Keratinocyte (primary cell): ENCODE measurements at places on chromosomes 6 and 20.
A peak's percentile ranks its signal among the peaks of the same experiment; 100 is the strongest.

DNA sequence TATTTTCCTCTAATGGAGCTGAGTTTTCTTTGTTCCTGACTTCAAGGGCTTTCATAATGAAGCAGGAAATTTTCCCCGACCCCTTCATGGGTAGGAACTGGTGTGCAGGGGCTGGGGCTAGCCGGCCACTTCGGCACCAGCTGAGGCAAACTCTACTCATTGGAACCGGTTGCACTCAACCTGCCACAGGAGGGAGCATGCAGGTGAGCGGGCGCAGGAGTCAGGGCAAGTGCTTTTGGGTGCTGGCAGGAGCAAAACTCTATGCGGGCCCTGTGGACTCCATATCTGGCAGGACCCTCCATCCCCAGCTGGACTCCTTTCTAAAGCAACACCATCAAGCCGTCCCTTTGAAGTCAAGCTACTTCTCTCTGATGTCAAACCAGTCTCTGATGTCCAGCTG is 244.2 kb downstream of the EPM2A start:
- DNase-seq, result no peak
- no peak overlapping the region for H3K27ac ChIP-seq
- H3K36me3 ChIP-seq, result no peaks in the 10 kb centered on the region
- H3K4me1 ChIP-seq, result no peaks in the 10 kb centered on the region
- no peak overlapping the region for H3K4me3 ChIP-seq
- no peaks in the 10 kb centered on the region for H3K27me3 ChIP-seq

DNA sequence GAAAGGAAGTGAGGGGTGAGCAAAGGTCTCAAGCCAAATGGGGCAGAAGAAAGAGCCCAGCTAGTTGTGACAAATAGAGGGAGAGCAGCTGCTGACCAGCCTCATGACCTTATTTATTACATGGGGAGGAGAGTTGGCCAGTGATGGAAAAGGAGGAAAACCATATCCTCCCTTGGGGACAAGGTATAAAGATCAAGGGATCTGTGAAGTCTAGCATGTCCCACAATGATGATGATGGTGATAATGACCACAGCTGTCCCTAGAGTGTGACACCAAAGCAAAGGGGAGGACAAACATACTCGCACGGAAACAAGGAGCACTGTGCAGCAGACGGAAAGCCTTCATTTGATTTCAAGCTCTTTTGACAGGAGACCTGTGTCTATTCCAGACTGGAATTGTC is 190.4 kb upstream of the MCHR2 start:
- H3K36me3 ChIP-seq, result no peaks in the 10 kb centered on the region
- no peak overlapping the region for H3K27ac ChIP-seq
- peaks cover 3% of the 10 kb centered on the region for H3K27me3 ChIP-seq
- H3K4me1 ChIP-seq, result no peaks in the 10 kb centered on the region

DNA sequence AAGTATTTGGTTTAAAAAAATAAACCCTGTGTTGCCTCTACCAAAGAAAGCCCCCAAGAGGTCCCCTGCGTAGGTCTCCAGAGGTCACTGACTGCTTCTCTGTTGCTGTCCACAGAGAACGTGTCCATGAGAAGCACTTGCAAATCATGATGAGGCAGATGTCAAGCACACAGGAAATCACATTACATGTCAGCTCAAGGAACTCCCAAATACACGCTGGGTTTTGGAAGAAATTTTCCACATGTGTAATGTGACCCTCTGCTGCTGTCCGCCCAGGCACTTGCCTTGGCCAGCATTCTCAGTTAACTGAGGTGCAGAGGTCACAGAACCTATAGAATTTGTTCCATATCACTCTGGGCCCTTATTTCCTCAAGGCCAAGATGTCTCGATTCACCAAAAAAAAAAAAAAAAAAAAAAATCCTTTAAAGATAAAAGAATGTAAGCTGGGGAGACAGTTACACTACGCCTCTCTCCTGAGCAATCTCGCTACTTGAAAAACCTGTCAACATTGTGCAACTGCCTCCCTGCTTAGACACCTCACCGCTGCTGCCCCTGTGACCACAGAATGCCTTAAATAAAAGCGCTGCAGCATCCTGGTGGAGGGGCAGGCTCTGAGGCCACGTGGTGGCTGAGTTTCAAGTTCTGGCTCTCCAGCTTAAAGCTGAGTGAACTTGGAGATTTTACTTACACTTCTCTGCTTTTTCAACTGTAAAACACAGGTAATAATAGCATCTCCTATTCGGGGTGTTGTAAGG is 42.3 kb downstream of the SLC22A23 start:
- no peak overlapping the region for H3K27ac ChIP-seq
- H3K36me3 ChIP-seq, result no peaks in the 10 kb centered on the region
- H3K4me3 ChIP-seq, result no peak overlapping the region

DNA sequence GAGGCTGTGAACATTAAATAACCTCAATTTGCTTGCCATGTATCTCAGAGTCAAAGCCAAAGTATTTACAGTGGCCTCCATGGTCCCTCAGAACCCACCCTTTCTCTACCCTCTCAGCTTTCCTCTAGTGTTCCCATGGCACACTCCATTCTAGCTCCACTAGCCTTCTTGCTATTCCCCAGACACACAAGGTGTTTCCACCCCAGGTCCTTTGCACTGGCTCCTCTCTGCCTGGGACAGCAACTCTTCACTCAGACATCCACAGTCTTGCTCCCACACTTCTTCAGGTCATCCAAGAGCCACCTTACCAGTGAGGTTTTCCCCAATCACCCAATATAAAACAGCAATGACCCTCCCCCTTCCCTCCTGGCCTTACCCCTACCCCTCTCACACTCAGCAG is 56.5 kb upstream of the PLEKHG1 start:
- H3K36me3 ChIP-seq, result no peaks in the 10 kb centered on the region
- H3K4me3 ChIP-seq, result no peak overlapping the region
- H3K27me3 ChIP-seq, result peaks cover 38% of the 10 kb centered on the region
- no peaks in the 10 kb centered on the region for H3K4me1 ChIP-seq
- no peak overlapping the region for H3K27ac ChIP-seq
- no peak for DNase-seq

- no peak overlapping the region for H3K4me3 ChIP-seq
- no peaks in the 10 kb centered on the region for H3K36me3 ChIP-seq
- H3K27me3 ChIP-seq, result peaks cover 6% of the 10 kb centered on the region
- H3K27ac ChIP-seq, result no peak overlapping the region
- DNase-seq, result peak; percentile 33
These were observed 31.4 kb downstream of the COL11A2 start for GRCh38 chr6:33160728-33161344.

- H3K4me1 ChIP-seq, result peaks cover 9% of the 10 kb centered on the region
- H3K36me3 ChIP-seq, result no peaks in the 10 kb centered on the region
- no peaks in the 10 kb centered on the region for H3K27me3 ChIP-seq
- no peak overlapping the region for H3K4me3 ChIP-seq
These were observed 1249.0 kb upstream of the CITED2 start for GRCh38 chr6:140623498-140623897.

DNA sequence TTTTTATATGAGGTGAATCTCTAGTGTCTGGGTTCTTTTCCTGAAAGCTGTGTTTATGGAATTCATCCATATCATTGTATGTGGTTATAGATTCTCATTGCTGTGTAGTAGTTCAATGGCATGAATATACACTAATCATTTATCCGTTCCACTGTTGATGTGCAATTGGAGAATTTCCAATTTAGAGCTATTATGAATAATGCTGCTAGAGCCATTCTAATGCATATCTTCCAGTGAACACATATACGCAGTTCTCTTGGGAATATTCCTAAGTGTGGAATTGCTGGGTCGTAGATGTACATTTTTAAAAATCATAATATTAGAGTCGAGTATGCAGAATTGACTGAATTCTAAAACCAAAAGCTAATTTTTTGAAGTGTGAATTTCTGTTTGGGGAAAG is 327.5 kb upstream of the JAG1 start:
- H3K27me3 ChIP-seq, result no peaks in the 10 kb centered on the region
- H3K4me1 ChIP-seq, result peaks cover 34% of the 10 kb centered on the region
- DNase-seq, result no peak
- H3K36me3 ChIP-seq, result no peaks in the 10 kb centered on the region
- peak overlapping the region; percentile 89 for H3K27ac ChIP-seq

DNA sequence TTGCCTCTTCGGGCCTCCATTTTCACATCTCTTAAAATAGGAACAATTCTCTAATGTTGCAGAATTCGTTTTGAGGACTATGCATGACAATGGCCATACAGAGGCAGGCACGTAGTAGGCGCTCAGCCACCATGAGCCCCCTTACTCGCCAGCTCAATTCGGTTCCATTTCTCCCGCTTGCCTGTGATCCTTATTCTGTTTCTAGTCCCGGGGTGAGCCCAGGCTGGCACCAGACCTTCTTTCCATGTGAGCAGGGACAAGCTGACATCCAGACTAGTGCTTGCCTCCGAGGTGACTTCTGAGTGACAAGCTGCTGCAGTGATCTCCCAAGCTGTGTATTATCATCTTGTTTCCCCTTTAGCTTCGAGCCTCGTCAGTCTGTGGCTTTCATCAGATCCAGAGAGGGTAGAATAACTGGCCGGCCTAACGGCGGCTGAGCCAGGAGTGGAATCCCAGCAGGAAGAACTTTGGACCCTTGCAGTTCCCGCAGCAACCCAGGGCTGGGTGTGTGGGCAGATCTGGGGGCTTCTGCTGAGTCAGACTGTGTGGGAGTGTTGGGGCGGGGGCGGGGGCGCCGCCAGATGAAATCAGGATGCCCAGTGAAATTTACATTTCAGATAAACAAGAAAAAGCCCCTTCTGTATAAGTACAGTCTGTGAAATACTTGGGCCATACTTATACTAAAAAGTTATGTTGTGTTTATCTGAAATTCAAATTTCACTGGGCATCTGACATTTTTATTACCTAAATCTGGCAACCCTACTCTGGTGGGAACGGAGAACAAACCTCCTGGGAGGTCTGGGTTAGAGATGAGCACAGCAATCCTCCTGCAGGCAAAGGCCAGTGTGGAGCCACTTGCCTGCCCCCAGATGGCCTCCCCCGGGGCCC is 10.9 kb downstream of the BANF2 start:
- H3K27ac ChIP-seq, result no peak overlapping the region
- no peak overlapping the region for H3K4me3 ChIP-seq
- H3K27me3 ChIP-seq, result no peaks in the 10 kb centered on the region
- no peak for DNase-seq

DNA sequence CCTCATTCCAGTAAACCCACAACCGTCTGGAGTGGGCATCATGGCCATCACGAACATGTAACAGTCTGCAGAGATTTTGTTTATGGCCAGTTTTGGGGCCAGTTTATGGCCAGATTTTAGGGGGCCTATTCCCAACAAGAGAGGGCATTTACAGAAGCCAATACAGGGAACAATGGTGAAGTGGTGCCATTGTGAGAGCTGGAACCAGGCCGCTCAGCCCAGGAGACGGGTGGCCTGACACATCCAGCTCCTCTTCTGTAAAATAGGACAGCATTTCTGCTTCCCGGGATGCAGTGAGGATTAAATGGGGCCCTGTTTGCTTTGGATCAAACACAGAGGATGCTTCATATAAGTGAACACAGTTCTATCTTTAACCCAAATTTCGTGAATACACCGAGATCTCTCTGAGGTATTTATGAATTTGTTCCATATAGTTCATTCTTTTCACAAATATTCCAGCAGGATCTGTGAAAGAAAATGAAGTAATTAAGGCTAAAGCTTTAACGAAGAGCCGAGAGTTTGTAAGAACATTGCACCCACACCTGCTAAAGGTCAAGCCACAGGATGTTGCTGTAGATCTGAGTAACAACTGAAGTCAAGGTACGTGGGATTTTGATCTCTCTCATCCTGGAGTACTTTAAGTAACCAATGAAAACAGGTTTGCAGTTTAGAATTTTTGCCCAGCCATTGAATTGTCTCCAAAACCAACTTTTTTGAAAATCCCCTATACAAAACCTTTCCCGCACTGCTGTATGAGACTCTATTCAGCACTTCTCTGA is 14.5 kb upstream of the SIRPG start:
- H3K4me3 ChIP-seq, result no peak overlapping the region
- H3K4me1 ChIP-seq, result no peaks in the 10 kb centered on the region
- DNase-seq, result no peak
- H3K27me3 ChIP-seq, result peaks cover 11% of the 10 kb centered on the region
- no peaks in the 10 kb centered on the region for H3K36me3 ChIP-seq

GRCh38 chr6:31899215-31899614 is 1.7 kb upstream of the EHMT2 start:
- H3K27ac ChIP-seq, result no peak overlapping the region
- H3K27me3 ChIP-seq, result no peaks in the 10 kb centered on the region
- H3K36me3 ChIP-seq, result peaks cover 5% of the 10 kb centered on the region
- peaks cover 13% of the 10 kb centered on the region for H3K4me1 ChIP-seq
- no peak overlapping the region for H3K4me3 ChIP-seq

DNA sequence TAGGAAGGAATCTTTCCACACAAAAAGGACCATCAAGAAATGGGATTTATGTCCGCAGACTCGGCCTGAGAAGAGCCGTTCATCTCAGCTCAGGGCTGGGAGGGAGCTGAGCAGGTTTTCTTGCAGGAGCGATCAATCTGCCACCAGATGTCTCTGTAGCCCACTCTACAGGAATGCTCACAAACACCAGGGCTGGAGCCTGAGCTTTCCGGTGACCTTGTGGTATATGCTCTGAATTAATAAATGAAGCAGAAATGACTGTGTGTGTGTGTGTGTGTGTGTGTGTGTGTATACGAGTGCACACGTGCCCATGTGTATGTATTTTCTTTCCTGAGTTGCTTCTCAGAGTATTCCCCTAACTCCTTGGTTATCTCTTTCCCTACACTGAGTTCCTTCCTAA is 12.0 kb downstream of the CD83 start:
- H3K27me3 ChIP-seq, result no peaks in the 10 kb centered on the region
- no peak overlapping the region for H3K4me3 ChIP-seq
- no peak overlapping the region for H3K27ac ChIP-seq
- H3K36me3 ChIP-seq, result no peaks in the 10 kb centered on the region
- H3K4me1 ChIP-seq, result peaks cover 9% of the 10 kb centered on the region

- DNase-seq, result no peak
- H3K27ac ChIP-seq, result no peak overlapping the region
- H3K27me3 ChIP-seq, result peaks cover 40% of the 10 kb centered on the region
- no peaks in the 10 kb centered on the region for H3K36me3 ChIP-seq
- peaks cover 11% of the 10 kb centered on the region for H3K4me1 ChIP-seq
These were observed 1.8 kb downstream of the LZTS3 start for GRCh38 chr20:3171391-3172125.

- no peak overlapping the region for H3K4me3 ChIP-seq
- DNase-seq, result no peak
- no peaks in the 10 kb centered on the region for H3K36me3 ChIP-seq
- no peak overlapping the region for H3K27ac ChIP-seq
These were observed 188.2 kb downstream of the FNDC1 start for GRCh38 chr6:159357211-159357915.
